ENCODE measurements at places on chromosomes 4 and X. TPM values are rescaled to one million over a fixed set of nuclear protein-coding genes. Genes with fewer than 3 reads are reported as not detected.

Gene LIMCH1
- total RNA-seq: not detected

Gene UGT2B15
- not detected for total RNA-seq

Gene NXF2B
- total RNA-seq: not detected

Gene SPANXN1
- total RNA-seq: not detected

Gene ENPEP
- not detected for total RNA-seq
